Osteoblast (primary cell): ENCODE measurements at places on chromosomes 7 and 10.

- H3K36me3 ChIP-seq: no peaks in the 10 kb centered on the region
- H3K27ac ChIP-seq: no peak overlapping the region
- H3K4me1 ChIP-seq: no peaks in the 10 kb centered on the region
- no peaks in the 10 kb centered on the region for H3K27me3 ChIP-seq
- no peak overlapping the region for H3K4me3 ChIP-seq
These were observed 8.3 kb upstream of the ASZ1 start for GRCh38 chr7:117435475-117436043.

- no peak overlapping the region for H3K4me3 ChIP-seq
- H3K4me1 ChIP-seq: peaks cover 30% of the 10 kb centered on the region
- DNase-seq: peak; percentile 38
- no peaks in the 10 kb centered on the region for H3K27me3 ChIP-seq
These were observed 495.8 kb downstream of the PARD3 start for GRCh38 chr10:34319197-34319846.

DNA sequence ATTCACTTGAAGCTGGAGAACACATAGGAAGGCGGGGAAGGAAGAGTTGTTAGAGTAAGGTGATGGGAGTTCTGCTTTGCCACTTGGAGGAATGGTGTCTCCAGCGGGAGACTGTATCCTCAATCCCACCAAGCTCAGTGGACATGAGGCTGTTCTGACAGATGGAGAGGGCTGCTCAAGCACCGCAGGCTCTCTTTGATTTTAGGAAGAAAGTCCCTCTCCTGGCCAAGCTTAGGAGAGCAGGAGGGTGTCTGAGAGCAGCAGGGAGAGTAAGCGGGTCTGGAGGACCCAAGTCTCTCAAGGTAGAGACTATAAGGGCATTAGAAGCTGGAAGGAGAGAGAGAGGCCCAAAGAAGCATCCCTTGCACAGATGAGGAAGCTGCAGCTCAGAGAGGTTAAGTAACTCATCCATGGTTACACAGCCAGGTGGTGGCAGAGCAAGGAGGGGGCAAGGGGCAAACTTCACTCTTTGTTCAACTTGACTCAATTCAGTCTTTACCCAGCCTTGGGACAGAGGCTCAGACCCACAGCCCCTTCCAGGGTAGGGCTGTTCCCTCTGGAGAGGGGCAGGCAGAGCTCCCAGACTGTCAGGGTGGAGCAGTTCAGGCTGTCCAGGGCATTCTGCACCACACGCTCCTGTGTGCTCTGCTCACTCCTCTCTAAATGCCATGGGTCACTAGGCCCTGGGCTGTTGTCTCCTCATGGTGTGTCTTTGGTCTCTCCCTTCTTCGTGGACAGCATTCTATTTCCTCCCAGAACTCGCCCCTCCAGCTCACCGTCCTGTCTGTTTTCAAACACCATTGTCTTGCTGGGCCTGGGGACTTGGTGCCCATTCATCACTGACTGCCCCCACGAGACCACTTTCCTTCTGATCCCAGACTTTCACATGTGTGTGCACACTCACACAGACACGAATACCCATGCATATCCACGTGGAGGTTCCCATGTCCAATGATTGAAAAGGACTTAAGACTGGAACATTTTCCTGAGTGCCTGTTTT, 8.9 kb downstream of the CHAT start:
- no peak overlapping the region for H3K4me3 ChIP-seq
- no peaks in the 10 kb centered on the region for H3K36me3 ChIP-seq
- no peaks in the 10 kb centered on the region for H3K4me1 ChIP-seq
- DNase-seq: peak; percentile 61

GRCh38 chr7:103630318-103630717, 184.3 kb upstream of the SLC26A5 start:
- H3K27ac ChIP-seq: no peak overlapping the region
- no peaks in the 10 kb centered on the region for H3K27me3 ChIP-seq
- DNase-seq: no peak
- no peaks in the 10 kb centered on the region for H3K36me3 ChIP-seq

GRCh38 chr7:147535701-147536111, 1054.9 kb upstream of the C7orf33 start:
- peak overlapping the region; percentile 39 for H3K27ac ChIP-seq
- no peaks in the 10 kb centered on the region for H3K27me3 ChIP-seq
- H3K36me3 ChIP-seq: no peaks in the 10 kb centered on the region
- H3K4me3 ChIP-seq: no peak overlapping the region
- DNase-seq: peak; percentile 88
- H3K4me1 ChIP-seq: peaks cover 4% of the 10 kb centered on the region

DNA sequence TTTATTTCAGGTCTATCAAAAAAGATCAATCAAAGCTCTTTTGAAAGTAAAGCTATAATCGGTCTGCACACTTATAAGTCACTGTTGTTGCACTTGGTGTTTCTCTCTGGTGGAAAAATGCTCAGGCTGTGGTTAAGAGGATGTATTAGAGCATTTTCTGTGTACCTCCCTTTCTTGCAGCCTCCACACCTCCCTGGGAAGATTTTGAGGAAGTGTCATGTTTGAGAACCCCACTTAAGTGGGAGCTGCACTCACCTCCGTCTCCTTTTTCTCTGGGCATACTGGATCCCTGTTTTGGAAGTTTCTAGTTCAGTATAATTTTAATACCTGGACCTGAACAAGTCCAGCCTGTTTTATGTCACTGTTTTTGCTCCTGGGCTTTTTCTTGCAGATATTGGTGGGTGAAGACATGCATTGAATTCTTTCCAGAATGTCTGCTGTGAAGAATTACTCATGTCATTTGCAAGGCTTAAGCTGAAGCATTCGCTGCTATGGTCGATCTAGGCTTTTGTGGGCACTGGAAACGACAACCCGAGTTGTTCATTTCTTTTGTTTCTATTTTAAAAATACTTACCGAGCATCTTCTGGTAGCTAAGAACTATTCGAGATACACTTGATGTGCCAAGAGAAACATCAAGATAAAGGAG, 36.6 kb downstream of the TCF7L2 start:
- H3K36me3 ChIP-seq: no peaks in the 10 kb centered on the region
- peak overlapping the region; percentile 62 for H3K27ac ChIP-seq
- peaks cover 35% of the 10 kb centered on the region for H3K4me1 ChIP-seq
- H3K27me3 ChIP-seq: no peaks in the 10 kb centered on the region

DNA sequence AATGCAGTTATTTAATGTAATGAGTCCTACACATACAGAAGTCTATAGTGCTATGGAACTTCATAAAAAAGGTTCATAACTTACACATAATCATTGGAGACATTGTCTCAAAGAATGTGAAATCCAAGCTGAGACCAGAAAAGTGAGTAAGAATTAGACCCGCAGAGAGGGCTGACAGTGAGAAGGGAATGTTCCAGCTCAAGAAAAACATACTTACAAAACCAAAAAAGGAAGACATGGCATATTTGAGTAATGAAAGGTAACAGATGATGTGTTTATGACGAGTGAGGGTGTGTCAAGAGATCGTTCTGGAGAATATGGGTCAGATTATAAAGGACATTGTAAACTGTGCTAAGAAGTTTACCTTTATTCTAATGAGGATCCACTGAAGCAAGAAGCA, 566.5 kb downstream of the ATRNL1 start:
- H3K4me1 ChIP-seq: no peaks in the 10 kb centered on the region
- H3K4me3 ChIP-seq: no peak overlapping the region
- no peak for DNase-seq
- no peak overlapping the region for H3K27ac ChIP-seq

DNA sequence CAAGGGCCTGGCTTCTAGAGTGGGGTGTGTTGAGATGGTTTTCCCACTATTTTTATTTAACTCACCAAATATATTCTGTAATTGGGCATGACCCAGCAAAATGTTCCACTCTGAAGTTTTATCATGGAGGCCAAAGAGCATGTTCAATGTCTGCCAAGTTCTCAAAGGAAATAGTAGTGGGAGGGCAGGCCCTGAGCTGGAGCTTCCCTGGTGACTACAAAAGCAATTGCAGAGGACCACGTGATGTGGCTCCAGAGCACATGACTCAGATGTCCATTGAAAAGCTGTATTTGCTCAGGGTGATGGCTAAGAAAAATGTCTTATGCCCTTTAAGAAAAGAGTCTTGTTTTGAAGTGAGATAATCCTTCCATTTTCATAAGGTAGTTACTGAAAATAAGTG, 1024.8 kb downstream of the LRMDA start:
- H3K27me3 ChIP-seq: no peaks in the 10 kb centered on the region
- DNase-seq: no peak
- H3K4me1 ChIP-seq: no peaks in the 10 kb centered on the region
- no peak overlapping the region for H3K4me3 ChIP-seq
- no peak overlapping the region for H3K27ac ChIP-seq

DNA sequence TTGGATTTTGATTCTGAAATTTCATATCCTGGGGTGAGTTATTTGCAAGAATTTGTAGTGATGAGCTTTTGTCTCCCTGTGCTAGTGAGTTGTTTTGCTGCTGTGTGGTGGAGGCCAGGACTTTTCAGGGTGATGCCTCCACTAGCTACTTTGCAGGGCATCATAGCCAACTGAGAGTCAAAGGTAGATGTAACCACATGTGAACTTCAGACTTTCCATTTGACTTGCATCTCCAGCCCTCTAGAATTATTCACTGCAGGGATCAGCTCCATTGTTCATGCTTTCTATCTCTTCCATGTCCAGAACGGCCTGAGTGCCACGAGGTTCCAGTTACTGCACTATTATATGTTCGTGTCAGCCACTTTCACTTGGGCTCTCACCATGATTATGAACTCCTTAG, 534.3 kb downstream of the GRM8 start:
- no peak overlapping the region for H3K4me3 ChIP-seq
- H3K27me3 ChIP-seq: no peaks in the 10 kb centered on the region
- no peak overlapping the region for H3K27ac ChIP-seq
- H3K36me3 ChIP-seq: no peaks in the 10 kb centered on the region

DNA sequence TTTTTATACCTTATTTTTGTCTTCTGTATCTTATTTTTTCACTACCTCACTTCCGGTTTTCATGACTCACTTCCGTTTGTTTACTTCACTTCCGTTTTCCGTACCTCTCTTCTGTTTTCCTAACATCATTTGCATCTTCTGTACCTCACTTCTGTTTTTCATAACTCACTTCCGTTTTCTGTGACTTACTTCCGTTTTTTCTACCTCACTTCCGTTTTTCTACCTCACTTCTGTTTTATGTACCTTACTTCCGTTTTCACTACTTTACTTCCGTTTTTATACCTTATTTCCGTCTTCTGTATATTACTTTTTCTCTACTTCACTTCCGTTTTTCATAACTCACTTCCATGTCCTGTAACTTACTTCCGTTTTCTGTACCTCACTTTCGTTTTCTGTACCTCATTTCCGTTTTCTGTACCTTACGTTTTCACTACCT, 492.5 kb upstream of the AKR1E2 start:
- H3K4me1 ChIP-seq: peaks cover 2% of the 10 kb centered on the region
- no peak overlapping the region for H3K4me3 ChIP-seq
- no peaks in the 10 kb centered on the region for H3K27me3 ChIP-seq
- DNase-seq: no peak
- no peak overlapping the region for H3K27ac ChIP-seq
- H3K36me3 ChIP-seq: no peaks in the 10 kb centered on the region

- no peak for DNase-seq
- H3K4me1 ChIP-seq: no peaks in the 10 kb centered on the region
- no peaks in the 10 kb centered on the region for H3K36me3 ChIP-seq
- H3K27ac ChIP-seq: no peak overlapping the region
These were observed 241.6 kb upstream of the TCERG1L start for GRCh38 chr10:131553121-131553520.

DNA sequence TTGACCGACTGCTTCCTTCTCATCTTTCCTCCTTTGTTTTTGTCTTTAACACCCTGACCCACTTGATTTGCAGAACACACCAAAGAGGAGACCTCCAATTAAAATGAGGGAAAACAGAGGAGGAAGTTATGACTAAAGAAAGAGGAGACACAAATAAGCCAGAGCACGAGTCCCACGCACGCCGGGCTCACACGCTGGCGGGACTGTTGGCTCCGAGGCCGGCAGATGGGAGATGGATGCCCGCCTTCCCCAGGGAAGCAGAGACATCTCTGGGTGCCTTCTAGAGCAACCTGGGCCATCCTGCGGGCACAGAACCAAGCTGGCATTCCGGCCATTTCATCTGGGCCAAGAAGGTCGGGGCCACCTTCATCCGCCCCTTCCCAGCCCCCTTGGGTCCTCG, 5.6 kb downstream of the ADGRA1 start:
- peaks cover 19% of the 10 kb centered on the region for H3K27me3 ChIP-seq
- no peak for DNase-seq
- no peaks in the 10 kb centered on the region for H3K4me1 ChIP-seq
- H3K27ac ChIP-seq: no peak overlapping the region
- H3K4me3 ChIP-seq: no peak overlapping the region
- no peaks in the 10 kb centered on the region for H3K36me3 ChIP-seq

DNA sequence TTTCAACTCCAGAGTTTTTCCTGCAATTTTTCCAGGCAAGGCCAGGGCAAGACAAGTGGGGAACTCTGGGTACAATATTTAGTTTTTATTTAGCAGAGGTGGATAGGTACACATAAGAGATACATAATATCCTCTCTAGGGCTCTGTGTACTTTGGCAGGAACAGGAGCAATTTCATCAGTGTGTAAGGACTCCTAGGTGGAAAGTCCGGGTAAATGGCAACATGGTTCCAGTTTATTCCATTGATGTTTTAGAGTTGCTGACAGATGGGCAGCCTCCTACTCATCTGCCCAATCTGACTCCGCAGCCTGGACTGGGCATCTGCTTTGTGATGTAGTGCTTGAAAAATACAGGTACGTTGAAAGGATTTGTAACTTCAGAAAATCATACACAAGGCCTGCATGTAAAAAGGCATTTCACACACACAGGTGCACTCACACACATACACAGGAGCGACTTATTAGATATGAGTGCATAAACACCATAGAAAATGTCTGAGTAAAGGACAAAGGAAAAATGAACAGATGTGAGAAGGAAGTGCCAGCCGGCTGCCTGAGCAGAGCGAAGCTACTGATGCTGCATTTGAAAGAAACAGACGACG, 5.7 kb downstream of the PON1 start:
- no peak for DNase-seq
- H3K36me3 ChIP-seq: no peaks in the 10 kb centered on the region
- no peak overlapping the region for H3K27ac ChIP-seq
- H3K27me3 ChIP-seq: peaks cover 4% of the 10 kb centered on the region

DNA sequence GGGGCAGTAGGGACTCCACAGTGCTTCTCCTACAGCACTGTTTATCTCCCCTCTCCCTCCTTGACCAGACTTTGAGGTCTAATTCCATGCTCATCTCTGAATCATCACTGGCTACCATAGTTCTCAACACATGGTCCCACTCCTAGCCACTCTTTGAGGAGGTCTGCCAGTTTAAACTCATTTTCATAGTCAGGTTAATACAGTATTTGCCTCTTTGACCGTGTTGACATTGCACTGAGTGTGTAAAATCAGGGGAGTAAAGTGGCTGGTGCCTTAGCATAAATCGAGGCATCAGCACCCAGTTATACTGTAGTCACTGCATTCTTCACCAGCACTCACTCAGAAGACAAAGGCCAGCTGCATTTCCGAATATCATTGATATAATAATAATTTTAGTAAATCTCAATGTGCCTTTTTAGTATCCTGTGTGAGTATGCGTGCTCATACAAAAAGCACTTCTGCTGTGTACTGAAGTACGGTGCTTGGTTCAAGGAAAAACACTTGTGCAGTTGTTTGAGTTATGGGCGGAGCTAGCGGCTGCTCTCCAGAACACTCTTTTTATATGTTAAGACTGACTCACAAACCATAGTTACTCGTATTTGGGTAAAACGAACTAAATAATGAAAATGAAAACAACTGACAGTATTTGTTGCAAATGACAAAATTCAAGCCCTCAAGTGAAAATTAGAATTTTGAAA, 89.7 kb downstream of the GALNT11 start:
- no peak overlapping the region for H3K27ac ChIP-seq
- H3K27me3 ChIP-seq: no peaks in the 10 kb centered on the region
- H3K4me3 ChIP-seq: no peak overlapping the region
- peaks cover 50% of the 10 kb centered on the region for H3K36me3 ChIP-seq
- no peaks in the 10 kb centered on the region for H3K4me1 ChIP-seq
- DNase-seq: no peak

- H3K36me3 ChIP-seq: no peaks in the 10 kb centered on the region
- H3K4me1 ChIP-seq: peaks cover 21% of the 10 kb centered on the region
- peak overlapping the region; percentile 42 for H3K27ac ChIP-seq
- H3K4me3 ChIP-seq: peak overlapping the region; percentile 91
These were observed 494 bp downstream of the PALS2 start for GRCh38 chr7:24573554-24574338.
